ENCODE measurements at places on chromosomes 3 and 15. TPM values are rescaled to one million over a fixed set of nuclear protein-coding genes. Genes with fewer than 3 reads are reported as not detected.

DNA sequence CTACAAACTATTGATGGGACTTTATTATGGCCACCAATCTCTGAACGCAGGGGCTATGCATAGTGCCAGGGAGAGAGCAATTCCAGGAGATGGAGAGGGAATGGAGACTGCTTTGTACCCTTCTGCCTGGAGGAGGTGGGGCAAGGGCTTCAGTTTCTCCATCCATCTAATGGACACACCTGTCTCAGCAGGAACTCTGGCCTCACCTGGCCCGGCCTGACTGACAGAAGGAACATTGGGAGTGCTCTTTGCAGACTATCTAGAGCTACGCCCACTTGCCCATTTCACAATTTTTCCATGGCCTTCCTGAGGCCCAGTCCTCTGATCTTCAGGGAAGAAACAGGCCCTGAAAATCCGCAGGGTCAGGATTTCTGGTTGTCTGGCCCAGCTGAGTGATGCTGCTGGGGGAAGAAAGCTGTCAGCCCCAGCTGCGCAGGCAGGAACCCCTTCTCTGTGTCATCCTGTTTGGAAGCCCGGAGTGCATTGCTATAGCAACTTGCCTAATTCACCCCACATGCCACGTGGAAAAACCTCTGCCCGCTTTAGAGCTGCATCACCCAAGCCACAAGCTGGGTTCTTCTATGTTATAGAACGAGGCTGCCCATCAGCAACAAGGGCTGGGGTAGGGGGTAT, 6.4 kb downstream of the ITGA11 start:
- peak overlapping the region; percentile 60 for H3K27ac ChIP-seq
- no peaks in the 10 kb centered on the region for H3K27me3 ChIP-seq
- peaks cover 16% of the 10 kb centered on the region for H3K4me1 ChIP-seq
- no peaks in the 10 kb centered on the region for H3K36me3 ChIP-seq

The PRR20G gene
- total RNA-seq: not detected

The SCAANT1 gene
- total RNA-seq: not detected

- H3K4me3 ChIP-seq: no peak overlapping the region
- H3K4me1 ChIP-seq: peaks cover 16% of the 10 kb centered on the region
- DNase-seq: no peak
- no peaks in the 10 kb centered on the region for H3K27me3 ChIP-seq
Measured at GRCh38 chr3:111902534-111902933, 43.5 kb downstream of the PHLDB2 start.

GRCh38 chr15:67892559-67893377, 52.9 kb upstream of the RNU6-1 start:
- DNase-seq: no peak
- H3K27me3 ChIP-seq: no peaks in the 10 kb centered on the region
- H3K36me3 ChIP-seq: no peaks in the 10 kb centered on the region
- H3K4me3 ChIP-seq: no peak overlapping the region

The RBPMS2 gene
- total RNA-seq: not detected

DNA sequence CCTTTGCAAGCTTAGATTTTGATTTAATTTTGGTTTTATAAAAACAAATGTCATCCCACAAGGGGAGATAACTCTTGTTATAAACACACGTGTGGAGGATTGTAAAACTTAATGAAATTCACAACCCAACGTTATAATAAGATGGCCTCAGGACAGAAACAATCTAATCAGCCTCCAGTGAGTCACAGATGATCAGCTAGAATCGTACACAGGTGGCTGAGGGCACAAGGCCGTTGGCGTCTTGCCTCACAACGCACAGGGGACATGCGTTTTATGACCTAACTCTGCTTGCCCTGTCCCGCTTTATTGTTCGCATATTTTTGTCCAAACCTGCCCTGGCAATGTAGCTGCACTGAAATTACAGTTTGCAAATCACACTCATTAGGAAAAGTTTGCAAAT, 121.9 kb upstream of the PDZRN3 start:
- no peaks in the 10 kb centered on the region for H3K27me3 ChIP-seq
- H3K4me3 ChIP-seq: no peak overlapping the region
- peaks cover 57% of the 10 kb centered on the region for H3K4me1 ChIP-seq
- no peak for DNase-seq

The APOD gene
- total RNA-seq: 153 TPM

- H3K36me3 ChIP-seq: no peaks in the 10 kb centered on the region
- H3K4me3 ChIP-seq: no peak overlapping the region
Measured at GRCh38 chr3:137743608-137744007, 20.5 kb upstream of the SOX14 start.

- no peaks in the 10 kb centered on the region for H3K27me3 ChIP-seq
- H3K36me3 ChIP-seq: no peaks in the 10 kb centered on the region
- H3K4me1 ChIP-seq: peaks cover 3% of the 10 kb centered on the region
- DNase-seq: no peak
- H3K4me3 ChIP-seq: no peak overlapping the region
Measured at GRCh38 chr3:134074001-134074789, 44.5 kb upstream of the SLCO2A1 start.

GRCh38 chr3:110968076-110968475, 103.5 kb upstream of the NECTIN3 start:
- no peak overlapping the region for H3K27ac ChIP-seq
- no peak for DNase-seq
- H3K27me3 ChIP-seq: no peaks in the 10 kb centered on the region
- no peaks in the 10 kb centered on the region for H3K36me3 ChIP-seq

DNA sequence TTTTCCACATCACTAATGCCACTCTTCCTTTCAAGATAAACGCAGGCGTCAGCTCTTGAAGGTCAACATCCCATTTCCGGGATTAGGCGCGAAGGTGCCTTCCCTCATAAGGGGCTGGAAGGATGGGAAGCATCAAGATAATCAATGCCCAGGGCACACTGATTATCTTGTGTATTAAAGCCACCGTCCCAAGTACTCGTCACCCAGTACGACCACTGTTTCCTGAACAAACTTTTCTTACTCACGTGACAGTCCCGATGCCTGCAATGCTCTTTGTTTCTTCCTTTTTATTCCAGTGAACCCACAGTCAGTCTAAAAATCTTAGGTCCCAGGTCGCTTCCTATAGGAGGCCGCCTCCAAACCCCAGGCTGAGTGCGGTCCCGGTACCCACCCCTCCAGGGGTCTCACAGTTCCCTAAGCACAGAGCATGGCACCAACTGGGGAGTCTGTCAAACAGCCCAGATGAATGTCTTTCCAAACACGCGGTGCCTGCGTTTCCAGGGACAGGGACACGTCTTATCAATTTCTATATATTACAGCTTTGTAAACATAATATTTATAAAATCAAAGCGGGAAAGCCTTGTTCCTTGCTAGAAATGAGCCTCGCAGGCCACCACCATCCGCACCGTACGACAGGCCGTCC, 589 bp downstream of the ANAPC13 start:
- no peaks in the 10 kb centered on the region for H3K27me3 ChIP-seq
- peaks cover 57% of the 10 kb centered on the region for H3K4me1 ChIP-seq
- DNase-seq: peak; percentile 66
- H3K36me3 ChIP-seq: peaks cover 12% of the 10 kb centered on the region
- peak overlapping the region; percentile 99 for H3K4me3 ChIP-seq
- H3K27ac ChIP-seq: peak overlapping the region; percentile 98

DNA sequence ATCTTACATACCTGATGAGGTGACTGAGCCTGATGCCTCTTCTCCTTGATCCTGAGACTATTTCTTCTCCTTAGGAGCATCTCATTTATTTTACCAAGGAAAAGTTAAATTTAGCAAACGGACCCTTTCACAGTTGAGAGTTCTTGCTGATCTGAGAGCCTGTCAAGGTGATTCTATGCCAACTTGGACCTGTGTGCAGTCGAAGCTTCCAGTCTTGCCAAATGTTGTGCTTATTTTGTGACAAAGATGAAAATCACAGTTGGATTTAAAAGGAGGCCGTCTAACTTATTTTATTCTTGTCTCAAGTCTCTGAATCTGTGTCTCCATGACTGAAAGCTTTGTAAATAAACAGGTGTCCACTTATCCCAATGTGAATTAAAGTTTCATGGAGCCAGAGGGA, 296.3 kb upstream of the EPHA3 start:
- H3K36me3 ChIP-seq: no peaks in the 10 kb centered on the region
- no peaks in the 10 kb centered on the region for H3K4me1 ChIP-seq
- no peak overlapping the region for H3K4me3 ChIP-seq
- no peaks in the 10 kb centered on the region for H3K27me3 ChIP-seq

GRCh38 chr3:64148955-64149653, 76.2 kb downstream of the PRICKLE2 start:
- H3K4me3 ChIP-seq: no peak overlapping the region
- no peaks in the 10 kb centered on the region for H3K27me3 ChIP-seq
- peaks cover 22% of the 10 kb centered on the region for H3K36me3 ChIP-seq
- peaks cover 12% of the 10 kb centered on the region for H3K4me1 ChIP-seq
- no peak for DNase-seq

The CPB1 gene
- 3.5 TPM for total RNA-seq

The RLBP1 gene
- total RNA-seq: not detected

- DNase-seq: no peak
- no peak overlapping the region for H3K4me3 ChIP-seq
- no peaks in the 10 kb centered on the region for H3K27me3 ChIP-seq
- no peaks in the 10 kb centered on the region for H3K4me1 ChIP-seq
- no peak overlapping the region for H3K27ac ChIP-seq
Measured at GRCh38 chr15:66830358-66830757, 128.3 kb downstream of the SMAD6 start.

DNA sequence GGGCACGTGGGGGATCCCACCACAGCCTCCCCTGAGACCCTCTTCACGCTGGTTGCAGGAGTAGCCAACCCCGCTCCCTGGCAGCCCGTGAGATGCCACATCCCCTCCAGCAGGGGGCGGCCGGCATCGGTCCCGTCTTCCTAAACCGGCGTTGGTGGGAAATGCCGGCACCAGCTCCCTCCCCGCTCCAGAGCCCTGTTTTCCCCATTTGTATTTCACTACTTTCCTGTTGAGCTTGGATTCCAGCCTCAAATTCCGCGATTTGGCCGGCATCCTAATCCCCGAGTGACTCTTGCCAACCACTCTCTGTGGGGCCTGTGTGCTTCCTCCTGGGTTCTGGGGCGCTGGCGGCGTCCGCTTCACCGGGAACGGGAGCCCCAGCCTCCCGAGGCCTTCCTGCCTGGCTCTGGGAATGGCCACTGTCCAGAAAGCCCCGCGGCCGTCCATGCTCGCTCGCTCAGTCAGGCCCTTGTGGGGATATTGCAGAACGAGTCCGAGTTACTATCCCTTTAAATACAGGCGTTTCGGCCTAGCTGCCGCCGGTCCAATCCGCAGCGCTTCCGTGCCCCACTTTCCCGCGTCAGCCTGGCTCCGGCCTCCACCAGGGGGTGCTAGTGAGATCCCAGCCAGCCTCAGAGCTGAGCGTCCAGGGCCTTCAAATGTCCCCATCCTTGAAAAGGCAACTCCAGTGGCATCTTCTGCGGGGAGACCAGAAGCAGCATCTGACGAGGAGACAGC, 8.1 kb upstream of the ADAMTS17 start:
- peaks cover 10% of the 10 kb centered on the region for H3K4me1 ChIP-seq
- peak overlapping the region; percentile 93 for H3K27ac ChIP-seq
- peak; percentile 77 for DNase-seq
- no peaks in the 10 kb centered on the region for H3K36me3 ChIP-seq
- no peaks in the 10 kb centered on the region for H3K27me3 ChIP-seq

Measured in thoracic aorta (tissue), 2 donors.